Sigmoid colon (tissue), 7 donors: ENCODE measurements at places on chromosomes 5 and 9. TPM values are rescaled to one million over a fixed set of nuclear protein-coding genes. Genes with fewer than 3 reads are reported as not detected.

Gene KIAA0825
- 4.4 TPM for total RNA-seq

Gene FRMD3
- 5.9 TPM for total RNA-seq

Gene SLC34A3
- not detected for total RNA-seq

Gene SHROOM1
- total RNA-seq, result 8.6 TPM

Gene SHISAL2B
- not detected for total RNA-seq

Gene RORB
- 0.82 TPM for total RNA-seq

Gene ADCY2
- total RNA-seq, result 4.4 TPM

Gene CBY3
- total RNA-seq, result not detected

Gene PTGDS
- total RNA-seq, result 11.8 TPM

Gene COL23A1
- total RNA-seq, result 0.36 TPM

Gene IPO11
- 20.9 TPM for total RNA-seq

Gene TMEM252
- total RNA-seq, result not detected

Gene LECT2
- not detected for total RNA-seq

Gene GLE1
- 29.4 TPM for total RNA-seq

Gene NUTM2F
- not detected for total RNA-seq

Gene IFNA5
- total RNA-seq, result not detected

Gene ZNF483
- total RNA-seq, result 22.2 TPM

Gene GABRA1
- total RNA-seq, result not detected

Gene PCDHGB7
- 16.1 TPM for total RNA-seq

Gene DMRTA1
- total RNA-seq, result 0.83 TPM

Gene C9
- not detected for total RNA-seq

Gene FAM120A
- total RNA-seq, result 64.2 TPM

Gene SMU1
- 20.2 TPM for total RNA-seq

Gene ZNF354B
- 15.3 TPM for total RNA-seq

Gene ZFAND5
- total RNA-seq, result 126 TPM

Gene SLC6A19
- total RNA-seq, result not detected

Gene LRRC19
- not detected for total RNA-seq

Gene SLC46A2
- 0.36 TPM for total RNA-seq

Gene PCDHGA12
- total RNA-seq, result 8.7 TPM
